ENCODE measurements at places on chromosomes 12 and 14.

DNA sequence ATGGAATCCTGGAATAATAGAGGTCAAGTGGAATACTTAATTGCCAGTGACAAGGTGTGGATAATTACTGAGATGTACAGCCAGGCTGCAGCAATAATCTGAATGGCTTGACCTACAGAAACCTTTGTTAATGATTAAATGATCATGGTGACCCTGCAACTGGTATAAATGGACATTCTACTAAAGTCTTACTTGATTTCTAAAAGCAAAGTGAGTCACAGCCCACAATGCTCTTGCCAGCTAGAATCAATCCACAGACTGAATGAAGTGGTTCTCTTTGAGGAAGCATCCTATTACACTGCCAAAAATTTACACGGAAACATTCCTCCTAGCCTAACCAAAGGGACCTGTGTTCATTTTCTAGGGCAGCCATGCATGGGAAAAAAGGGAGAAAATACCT lies 518.5 kb downstream of the SOX5 start:
- DNase-seq, result no peak

- DNase-seq, result no peak
Observed at GRCh38 chr14:34034447-34035176, 83.7 kb upstream of the EGLN3 start.

DNA sequence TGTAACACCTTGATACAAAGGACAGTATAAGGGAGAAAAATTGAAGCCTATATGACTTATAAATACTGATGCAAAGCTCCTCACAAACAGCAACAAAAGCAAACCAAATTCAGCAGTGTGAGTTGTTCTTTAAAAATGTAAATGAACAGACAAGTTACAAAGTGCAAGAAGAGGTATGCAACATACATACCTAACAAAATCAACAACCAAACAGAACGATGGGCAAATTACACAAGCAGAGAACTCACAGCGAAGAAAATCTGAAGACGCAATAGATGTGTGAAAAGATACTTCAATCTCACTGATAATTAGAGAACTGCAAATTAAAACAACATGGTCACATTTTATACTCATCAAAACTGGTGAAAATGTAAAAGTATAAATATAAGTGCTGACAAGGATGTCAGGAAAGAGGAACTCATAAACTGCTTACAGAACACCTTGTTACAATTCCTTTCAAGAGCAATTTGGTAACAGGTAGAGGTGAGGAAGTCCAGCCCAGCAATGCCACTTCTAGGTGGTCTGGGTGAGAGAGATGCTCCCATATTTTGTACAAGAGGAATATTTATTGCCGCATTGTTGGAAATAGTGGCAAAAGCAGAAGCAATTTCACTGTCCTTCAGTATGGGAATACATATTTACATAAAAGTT lies 47.3 kb downstream of the CORO1C start:
- no peak for DNase-seq

DNA sequence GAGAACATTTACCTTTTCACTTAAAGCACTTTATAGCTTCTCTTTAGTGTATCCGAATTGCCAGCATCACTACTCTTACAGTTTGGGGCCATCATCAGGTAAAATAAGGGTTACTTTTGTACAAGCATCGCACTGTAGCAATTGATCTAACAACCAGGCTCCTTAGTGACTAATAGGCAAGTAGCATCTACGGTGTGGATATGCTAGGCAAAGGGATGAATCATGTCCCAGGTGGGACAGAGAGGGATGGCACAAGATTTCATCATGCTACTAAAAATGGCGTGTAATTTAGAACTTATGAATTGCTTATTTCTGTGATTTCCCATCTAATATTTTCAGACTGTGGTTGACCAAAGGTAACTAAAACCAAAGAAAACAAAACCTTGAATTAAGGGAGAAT lies 582.3 kb downstream of the KCNH5 start:
- DNase-seq, result no peak

DNA sequence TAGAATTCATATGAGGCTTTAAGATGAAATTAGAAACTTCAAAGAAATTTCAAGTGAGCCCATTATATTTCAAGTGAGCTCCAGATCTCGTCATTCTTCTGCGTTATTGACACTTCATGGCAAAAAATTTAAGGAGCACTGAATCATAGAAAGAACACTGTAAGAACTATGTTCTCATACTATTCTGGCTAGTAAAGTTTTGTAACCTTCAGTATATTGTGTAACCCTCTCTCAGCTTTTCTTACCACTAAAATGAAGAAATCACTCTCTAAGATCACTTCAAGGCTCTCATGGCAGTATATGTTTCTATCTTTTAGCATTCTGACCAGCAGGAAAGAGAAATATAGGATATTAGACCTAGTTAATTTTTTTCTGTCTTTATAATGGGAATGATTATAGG lies 6.3 kb downstream of the GPHN start:
- DNase-seq, result no peak

GRCh38 chr12:11718768-11719253 lies 69.3 kb downstream of the ETV6 start:
- DNase-seq, result no peak

DNA sequence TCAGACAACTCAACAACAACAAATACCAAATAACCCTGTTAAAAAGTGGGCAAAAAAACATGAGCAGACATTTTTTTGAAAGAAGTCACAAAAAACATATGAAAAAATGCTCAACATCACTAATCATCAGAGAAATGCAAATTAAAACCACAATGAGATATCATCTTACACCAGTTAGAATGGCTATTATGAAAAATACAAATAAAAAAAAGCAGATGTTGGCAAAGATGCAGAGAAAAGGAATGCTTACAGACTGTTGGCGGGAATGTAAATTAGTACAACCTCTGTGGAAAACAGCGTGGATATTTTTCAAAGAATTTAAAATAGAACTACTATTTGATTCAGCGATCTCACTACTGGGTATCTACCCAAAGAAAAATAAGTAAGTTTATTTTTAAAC lies 114.0 kb downstream of the SLC38A4 start:
- DNase-seq, result no peak

DNA sequence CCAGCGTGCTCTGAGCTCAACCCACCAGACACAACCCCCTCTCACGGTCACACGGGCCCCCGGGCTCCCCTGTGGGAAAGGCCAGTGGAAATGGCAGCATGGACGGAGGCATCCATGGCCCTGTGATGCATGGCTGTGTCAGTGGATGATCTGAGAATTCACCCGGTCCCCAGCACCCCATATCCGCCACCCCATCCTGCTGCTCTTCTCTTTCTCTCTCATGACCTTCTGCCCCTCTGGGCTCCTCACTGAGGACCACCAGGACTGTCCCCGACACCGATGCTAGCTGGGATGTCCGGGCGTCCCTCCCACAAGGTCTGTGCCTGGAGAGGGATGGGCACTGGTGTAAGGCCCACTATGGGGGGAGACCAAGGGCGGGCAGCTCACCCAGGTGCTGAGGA lies 282.2 kb downstream of the ADGRD1 start:
- DNase-seq, result no peak

DNA sequence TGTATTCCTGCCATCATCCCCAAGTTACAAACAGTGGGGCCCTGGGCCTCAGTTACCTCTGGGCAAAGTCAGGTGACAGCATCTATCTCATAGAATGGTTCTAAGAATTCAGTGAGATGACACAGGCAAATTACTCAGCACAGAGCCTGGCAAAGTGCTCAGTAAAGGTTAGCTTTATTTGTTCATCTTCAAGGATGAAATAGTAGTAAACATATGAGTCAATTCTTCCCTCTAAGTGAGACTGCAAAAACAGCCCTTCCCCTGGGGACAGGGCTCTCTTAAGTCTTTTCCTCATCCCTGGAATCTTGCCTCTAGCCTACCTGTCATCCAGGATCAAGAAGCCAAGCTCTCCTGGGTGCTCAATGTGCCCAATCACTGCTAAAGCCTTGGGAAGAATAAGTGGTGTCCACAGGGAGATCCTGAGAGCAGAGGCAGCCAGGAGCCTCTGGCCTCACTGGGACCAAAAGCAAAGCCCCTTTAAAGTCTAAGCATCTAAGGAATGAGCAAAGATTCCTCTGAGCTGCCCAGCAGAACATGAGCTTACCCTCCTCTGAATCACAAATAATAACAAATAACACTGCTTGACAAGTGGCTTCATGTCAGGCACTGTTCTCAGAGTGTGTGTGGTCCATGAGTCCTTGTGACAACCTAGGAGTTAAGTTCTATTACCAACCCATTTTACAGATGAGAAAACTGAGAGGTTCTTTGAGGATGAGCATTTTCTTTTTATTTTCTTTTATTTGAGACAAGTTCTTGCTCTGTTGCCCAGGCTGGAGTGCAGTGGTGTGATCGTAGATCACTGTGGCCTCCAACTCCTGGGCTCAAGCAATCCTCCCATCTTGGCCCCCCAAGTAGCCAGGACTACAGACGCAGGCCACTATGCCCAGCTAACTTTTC lies 12.1 kb downstream of the NUAK1 start:
- no peak for DNase-seq

DNA sequence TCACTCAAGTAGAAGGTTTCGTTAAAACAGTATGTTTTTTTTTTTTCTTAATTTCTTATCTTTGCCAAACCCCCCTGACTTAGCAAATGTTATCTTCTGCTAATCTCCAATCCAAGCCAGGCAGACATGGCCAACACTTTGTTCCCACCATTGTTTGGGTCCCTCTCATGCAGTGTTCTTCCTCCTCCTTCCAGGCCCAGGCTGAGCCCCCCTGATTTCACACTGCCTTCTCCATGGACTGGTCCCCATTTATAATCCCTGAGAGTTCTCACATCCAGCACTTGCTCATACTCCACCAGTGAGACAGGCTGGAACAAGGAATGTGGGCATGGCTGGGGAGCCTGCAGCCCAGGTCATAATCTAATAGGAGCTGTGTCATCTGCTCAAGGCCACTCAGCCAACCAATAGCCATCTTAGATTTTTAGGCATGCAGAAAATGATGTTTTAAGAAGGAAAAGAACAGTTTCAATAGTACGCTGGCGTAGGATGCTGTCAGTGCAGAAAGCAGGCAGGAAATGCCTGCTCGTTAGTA lies 238.4 kb upstream of the CCDC196 start:
- DNase-seq, result no peak

- no peak for DNase-seq
Observed at GRCh38 chr12:124509676-124510300, 57.6 kb downstream of the NCOR2 start.

- DNase-seq, result no peak
Observed at GRCh38 chr12:115438314-115438713, 754.3 kb upstream of the TBX3 start.

DNA sequence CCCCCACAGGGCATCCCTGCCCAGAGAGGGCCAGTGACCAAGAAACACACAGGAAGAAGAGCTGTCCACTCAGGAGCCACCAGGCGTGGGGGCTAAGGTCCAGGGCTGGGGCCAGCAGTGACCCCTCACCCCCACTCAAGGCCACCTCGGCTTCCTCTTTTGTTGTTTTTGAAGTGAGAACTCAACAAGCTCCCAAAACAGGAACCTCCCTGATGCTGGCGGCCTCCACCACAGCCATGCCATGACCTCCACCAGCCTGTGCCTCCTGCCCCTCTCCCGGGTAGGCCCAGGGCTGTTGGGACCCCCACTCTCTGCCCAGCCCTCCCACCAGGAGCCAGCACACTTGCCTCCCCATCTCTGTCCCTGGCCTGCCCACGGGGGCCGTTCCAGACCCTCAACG lies 7.8 kb downstream of the AKT1 start:
- no peak for DNase-seq

DNA sequence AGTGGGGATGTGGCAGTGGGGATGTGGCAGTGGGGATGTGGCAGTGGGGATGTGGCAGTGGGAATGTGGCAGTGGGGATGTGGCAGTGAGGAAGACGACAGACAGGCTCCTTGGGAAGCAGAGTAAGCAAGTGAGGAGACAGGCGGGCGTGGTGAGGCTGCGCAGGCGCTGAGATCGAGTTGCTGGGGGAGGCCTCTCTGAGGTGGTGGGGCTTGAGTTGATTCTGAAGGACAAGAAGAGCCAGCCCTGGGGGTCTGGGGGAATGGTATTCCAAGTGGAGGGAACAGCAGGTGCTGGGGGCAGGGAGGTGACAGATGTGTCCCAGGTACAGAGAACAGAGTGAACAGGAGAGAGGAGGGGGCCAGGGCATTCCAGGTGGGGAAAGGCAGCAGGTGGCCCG lies 33.8 kb upstream of the TSPAN9 start:
- DNase-seq, result no peak

DNA sequence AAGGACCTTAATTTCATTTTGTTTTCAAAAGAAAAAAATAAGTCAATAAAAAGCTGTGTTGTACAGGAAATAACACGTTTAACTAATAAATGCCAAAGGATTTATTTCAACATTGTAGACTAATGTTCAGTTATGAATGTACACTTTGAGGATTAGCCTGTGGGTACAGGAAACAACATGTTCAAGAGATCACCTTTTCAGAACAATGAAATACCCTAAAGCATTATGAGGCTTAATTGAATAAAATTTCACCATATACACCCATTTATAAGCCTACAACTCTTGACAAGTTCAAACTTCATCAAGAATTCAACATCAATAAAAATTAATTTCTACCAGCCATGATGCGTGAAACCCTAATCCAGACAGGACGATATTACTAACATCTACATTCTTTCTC lies 56.6 kb upstream of the SLC6A15 start:
- DNase-seq, result no peak

- DNase-seq, result no peak
Observed at GRCh38 chr12:114751712-114752111, 67.7 kb upstream of the TBX3 start.

DNA sequence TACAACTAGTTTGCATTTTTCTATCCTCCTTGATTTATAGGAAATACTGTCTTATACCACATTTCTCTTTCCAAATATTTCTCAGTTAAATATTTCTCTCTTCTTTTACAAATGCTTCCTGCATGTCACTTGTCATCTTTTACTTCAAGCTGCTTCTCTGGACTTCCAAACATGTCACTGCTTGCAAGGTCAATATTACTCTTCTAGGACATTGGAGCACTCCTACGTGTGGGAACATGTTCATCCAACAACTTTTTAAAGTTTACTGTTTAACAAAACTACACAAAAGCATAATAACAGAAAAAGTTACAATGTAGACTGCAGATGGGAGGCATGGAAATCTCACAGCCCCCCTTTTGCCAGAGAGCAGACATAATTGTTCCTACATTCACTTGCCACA lies 28.5 kb upstream of the CNTN1 start:
- DNase-seq, result no peak

DNA sequence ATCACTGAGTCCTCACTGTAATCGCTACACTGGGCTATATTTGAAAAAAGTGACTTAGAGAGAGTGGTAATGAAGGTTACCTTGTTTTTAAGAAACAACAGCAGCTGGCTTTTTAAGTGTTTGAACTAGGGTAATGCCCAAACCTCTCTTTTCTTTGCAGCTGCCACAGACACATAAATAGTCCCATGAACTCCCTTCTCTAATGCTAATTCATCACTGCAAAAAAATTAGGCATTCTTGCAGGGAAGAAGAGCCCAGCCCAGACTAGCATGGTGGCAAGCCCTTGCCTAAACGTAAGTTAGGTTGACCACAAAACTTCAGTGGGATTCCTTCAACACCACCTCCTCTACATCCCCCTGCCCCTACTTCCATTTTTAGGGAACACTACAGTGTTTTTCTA lies 17.9 kb upstream of the MED6 start:
- no peak for DNase-seq

- peak; percentile 3 for DNase-seq
Observed at GRCh38 chr12:88142610-88142991, 494 bp downstream of the TMTC3 start.

- DNase-seq, result no peak
Observed at GRCh38 chr14:24254630-24255392, 8.2 kb downstream of the TGM1 start.

GRCh38 chr12:701896-702539 lies 38.8 kb upstream of the NINJ2 start:
- no peak for DNase-seq

All from germinal center (tissue), 1 donor.